ENCODE measurements at places on chromosomes 6 and 20.

DNA sequence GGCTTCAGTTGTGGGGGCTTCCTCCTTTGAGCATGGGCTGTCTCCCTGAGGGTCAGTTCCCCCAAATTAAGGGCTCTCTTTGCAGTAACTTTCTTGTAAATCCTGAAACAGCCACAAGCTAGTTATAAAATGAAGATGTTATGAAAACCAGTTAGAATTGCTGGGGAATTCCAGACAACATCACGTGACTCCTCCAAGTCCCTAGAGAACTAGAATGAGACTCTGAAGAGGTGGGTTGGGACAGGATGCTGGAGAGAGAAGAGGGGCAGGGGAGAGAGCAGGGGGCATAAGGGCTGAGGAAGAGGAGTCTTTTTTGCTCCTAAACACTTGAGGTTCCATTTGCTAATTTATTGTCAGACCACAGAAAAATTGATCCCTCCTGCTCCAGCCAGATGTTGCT is 380.3 kb downstream of the DHX35 start:
- DNase-seq, result no peak

DNA sequence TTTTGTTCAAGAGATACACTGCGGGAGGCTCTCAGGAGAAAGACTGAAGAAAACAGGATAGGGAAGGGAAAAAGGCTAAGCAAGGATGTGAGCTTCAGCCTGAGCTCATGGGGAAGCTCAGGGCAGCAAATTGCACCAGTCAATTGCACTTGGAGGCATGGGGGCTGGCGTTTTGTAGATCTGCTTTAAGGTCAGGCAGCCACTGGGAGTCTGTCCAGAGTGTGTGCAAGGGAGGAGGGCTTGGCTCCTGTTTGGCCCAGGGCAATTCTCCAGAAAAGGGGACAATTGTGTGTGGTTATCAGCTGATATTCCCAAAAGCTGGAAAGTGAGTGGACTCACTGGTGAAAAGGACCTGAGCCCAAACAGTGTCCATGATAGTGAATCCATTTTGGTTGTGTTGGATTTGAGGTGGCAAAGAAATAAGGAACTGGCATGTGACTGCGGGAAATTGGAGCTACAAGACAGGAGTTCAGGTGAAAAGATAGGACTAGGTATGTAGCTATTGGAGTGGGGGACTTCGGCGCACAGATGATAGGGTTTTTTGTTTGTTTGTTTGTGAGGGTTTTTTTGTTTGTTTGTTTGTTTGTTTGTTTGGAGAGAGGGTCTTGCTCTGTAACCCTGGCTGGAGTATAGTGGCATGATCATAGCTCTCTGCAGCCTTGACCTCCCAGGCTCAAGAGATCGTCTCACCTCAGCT is 22.3 kb upstream of the IER3 start:
- no peak for DNase-seq

DNA sequence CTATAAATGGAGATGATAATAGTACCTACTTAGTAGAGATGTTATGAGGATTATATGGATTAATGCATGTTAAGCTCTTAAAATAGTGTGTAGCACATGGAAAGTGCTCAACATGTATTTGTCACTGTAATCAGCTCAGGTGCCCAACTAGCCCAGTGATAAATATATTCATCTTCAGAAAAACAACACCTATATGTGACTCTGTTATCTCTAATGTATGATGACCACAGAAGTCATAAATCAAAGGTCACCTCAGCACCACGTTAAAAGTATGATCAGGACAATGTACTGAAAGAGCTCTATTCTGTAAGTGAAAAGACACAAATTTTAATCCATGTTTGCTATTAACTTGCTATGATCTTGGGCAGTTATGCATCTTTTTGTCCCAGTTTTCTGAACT is 36.8 kb upstream of the TENT5A start:
- DNase-seq, result no peak

GRCh38 chr6:52317841-52318581 is 33.5 kb upstream of the MCM3 start:
- no peak for DNase-seq

GRCh38 chr6:32967151-32968091 is 973 bp upstream of the BRD2 start:
- DNase-seq, result no peak

Measured in mucosa of descending colon (tissue), 3 donors.